ENCODE measurements at places on chromosomes 1 and 21. TPM values are rescaled to one million over a fixed set of nuclear protein-coding genes. Genes with fewer than 3 reads are reported as not detected.
A peak's percentile ranks its signal among the peaks of the same experiment; 100 is the strongest.

DNA sequence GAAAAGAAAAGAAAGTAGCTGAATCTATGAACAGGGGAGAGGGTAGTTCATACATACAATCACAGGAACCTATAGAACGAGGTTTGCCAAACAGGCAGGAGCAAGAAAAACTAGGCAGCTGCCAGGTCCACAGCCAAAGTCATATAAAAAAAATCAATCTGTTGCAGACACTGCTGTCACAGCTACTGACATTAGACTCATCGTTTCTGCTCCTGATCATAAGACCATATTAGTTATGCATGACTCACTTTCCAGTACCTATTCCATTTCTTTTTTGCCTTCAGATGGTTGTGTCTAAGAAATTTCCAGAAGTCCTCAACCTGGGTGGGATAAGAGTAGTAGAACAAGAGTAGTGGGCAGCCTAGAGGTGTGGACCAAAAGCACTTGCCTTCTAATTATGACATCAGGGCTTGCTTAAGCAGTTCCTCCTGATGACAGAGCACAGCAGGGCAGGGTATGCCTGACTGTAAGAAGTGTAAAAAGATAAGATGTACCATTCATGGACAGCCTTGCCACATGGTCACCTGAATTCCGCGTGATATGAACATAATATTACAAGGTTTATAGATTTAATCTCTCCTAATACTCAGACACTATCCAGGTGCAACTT lies 323.2 kb upstream of the SGIP1 start:
- no peak for DNase-seq
- peaks cover 16% of the 10 kb centered on the region for H3K4me1 ChIP-seq
- no peaks in the 10 kb centered on the region for H3K36me3 ChIP-seq

GRCh38 chr1:147625362-147625995 lies 44.8 kb downstream of the ACP6 start:
- no peak overlapping the region for H3K4me3 ChIP-seq
- H3K27me3 ChIP-seq: no peaks in the 10 kb centered on the region
- no peak for DNase-seq
- peaks cover 25% of the 10 kb centered on the region for H3K4me1 ChIP-seq
- H3K36me3 ChIP-seq: peaks cover 11% of the 10 kb centered on the region

GRCh38 chr1:85278853-85279314 lies 2.5 kb upstream of the BCL10 start:
- H3K4me1 ChIP-seq: peaks cover 34% of the 10 kb centered on the region
- no peak overlapping the region for H3K4me3 ChIP-seq
- H3K27me3 ChIP-seq: no peaks in the 10 kb centered on the region
- peak overlapping the region; percentile 17 for H3K27ac ChIP-seq

GRCh38 chr1:225426395-225427234 lies 1.2 kb downstream of the LBR start:
- H3K36me3 ChIP-seq: peaks cover 21% of the 10 kb centered on the region
- no peaks in the 10 kb centered on the region for H3K27me3 ChIP-seq
- DNase-seq: peak; percentile 68
- peaks cover 55% of the 10 kb centered on the region for H3K4me1 ChIP-seq

- H3K27ac ChIP-seq: no peak overlapping the region
- H3K27me3 ChIP-seq: no peaks in the 10 kb centered on the region
- no peak overlapping the region for H3K4me3 ChIP-seq
- no peak for DNase-seq
- peaks cover 2% of the 10 kb centered on the region for H3K4me1 ChIP-seq
Measured at GRCh38 chr1:248810727-248811513, 14.8 kb downstream of the SH3BP5L start.

DNA sequence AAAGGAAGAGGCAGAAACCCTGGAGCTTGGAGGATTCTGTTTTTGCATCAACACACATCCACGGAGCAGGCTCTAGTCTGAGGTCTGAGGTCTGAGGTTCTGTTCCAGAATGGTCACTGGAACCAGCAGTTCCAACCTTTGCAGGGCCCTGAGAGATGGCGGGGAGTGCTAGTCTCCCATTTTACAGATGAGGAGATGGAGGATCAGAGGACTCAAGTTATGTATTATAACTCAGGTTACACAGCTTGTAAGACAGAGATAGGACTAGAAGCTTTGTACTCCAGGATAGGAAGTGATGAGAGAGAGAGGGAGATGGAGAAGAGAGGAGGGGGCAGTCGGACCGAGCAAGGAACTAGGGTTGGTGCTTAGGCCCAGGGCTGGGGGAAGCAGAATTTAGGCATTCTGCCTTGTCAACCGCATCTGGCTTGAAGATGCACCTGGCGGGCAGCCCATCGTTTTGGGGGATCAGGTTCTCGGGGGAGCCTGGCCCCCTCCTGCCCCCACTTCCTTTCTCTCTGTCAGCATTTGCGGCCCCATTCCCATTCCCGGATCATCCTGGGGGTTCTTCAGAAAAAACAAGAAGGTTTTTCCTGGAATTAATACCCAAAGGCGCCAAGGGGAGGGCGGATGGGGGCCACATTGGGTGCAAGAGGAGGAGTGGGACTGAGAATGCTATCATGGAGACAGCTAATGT lies 5.6 kb downstream of the PEAR1 start:
- no peak overlapping the region for H3K27ac ChIP-seq
- peaks cover 9% of the 10 kb centered on the region for H3K4me1 ChIP-seq
- H3K27me3 ChIP-seq: peaks cover 14% of the 10 kb centered on the region
- H3K4me3 ChIP-seq: no peak overlapping the region
- DNase-seq: no peak

DNA sequence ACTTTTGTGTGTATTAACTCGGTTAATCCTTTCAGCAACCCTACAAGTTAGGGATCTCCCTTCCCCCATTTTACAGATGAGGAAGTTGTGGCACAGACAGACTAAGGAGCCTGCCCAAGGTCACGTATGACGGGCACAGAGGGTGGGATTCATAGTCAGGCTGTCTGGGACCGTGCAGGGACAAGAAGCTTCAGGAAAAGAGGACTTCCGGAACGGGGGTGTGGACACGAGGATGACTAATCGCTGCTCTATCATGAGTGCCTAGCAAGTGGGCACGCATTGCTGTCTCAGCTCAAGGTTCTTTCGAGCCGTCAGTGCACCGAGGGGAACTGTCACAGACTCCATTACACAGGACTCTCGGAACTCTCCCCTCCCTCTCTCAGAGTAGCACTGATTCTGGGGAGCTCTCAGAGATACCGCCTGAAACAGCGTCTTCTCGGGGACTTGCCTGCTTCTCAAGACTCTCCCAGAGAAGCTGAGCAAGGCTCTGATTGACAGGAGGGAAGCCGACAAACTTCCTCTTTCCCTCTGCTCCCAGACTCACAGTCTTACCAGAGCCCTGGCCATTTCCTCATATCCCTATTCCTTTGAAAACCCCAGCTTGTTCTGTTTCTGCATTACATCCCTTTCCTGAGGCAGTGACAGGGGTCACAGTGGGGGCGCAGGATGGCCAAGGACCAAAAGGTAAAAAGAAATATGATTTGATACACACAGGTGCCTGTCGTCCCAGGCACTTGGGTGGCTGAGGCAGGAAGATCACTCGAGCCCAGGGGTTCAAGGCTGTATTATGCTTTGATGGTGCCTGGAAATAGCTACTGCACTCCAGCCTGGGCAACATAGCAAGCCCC lies 14.4 kb downstream of the FHAD1 start:
- H3K4me3 ChIP-seq: peak overlapping the region; percentile 5
- peak; percentile 45 for DNase-seq
- H3K4me1 ChIP-seq: peaks cover 18% of the 10 kb centered on the region
- H3K36me3 ChIP-seq: no peaks in the 10 kb centered on the region
- H3K27me3 ChIP-seq: peaks cover 33% of the 10 kb centered on the region

CTH gene
- 30.3 TPM for total RNA-seq

Measured in activated naive CD4-positive, alpha-beta T cell treated with anti-CD3 and anti-CD28 coated beads for 36 hours (primary cell).